Dorsolateral prefrontal cortex (tissue), 122 donors: ENCODE measurements at places on chromosomes 5 and 9.

GRCh38 chr5:139859013-139859412 lies 63.4 kb downstream of the PSD2 start:
- DNase-seq: no peak

DNA sequence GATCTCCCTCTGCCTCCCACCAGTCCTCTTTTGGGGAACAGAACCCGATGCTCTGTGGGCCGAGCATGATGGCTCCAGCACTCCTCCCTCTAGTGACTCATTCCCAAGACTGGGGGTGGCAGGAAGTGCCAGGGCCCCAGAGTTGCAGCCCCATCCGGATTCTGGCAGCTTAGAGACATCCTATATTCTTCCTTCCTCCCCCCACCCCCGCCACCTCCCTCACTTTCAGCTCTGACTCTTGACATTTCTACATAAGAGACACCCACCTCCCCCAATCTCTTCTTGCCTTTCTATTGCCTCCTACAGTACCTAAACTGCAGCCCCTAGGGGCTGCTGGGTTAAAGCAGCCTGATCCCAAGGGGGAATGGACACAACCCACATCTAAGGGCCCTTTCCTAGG lies 47.1 kb upstream of the MATR3 start:
- no peak for DNase-seq

- DNase-seq: no peak
Measured at GRCh38 chr5:107826311-107827000, 155.7 kb upstream of the EFNA5 start.

GRCh38 chr5:56856541-56857178 lies 41.3 kb downstream of the MAP3K1 start:
- DNase-seq: no peak

DNA sequence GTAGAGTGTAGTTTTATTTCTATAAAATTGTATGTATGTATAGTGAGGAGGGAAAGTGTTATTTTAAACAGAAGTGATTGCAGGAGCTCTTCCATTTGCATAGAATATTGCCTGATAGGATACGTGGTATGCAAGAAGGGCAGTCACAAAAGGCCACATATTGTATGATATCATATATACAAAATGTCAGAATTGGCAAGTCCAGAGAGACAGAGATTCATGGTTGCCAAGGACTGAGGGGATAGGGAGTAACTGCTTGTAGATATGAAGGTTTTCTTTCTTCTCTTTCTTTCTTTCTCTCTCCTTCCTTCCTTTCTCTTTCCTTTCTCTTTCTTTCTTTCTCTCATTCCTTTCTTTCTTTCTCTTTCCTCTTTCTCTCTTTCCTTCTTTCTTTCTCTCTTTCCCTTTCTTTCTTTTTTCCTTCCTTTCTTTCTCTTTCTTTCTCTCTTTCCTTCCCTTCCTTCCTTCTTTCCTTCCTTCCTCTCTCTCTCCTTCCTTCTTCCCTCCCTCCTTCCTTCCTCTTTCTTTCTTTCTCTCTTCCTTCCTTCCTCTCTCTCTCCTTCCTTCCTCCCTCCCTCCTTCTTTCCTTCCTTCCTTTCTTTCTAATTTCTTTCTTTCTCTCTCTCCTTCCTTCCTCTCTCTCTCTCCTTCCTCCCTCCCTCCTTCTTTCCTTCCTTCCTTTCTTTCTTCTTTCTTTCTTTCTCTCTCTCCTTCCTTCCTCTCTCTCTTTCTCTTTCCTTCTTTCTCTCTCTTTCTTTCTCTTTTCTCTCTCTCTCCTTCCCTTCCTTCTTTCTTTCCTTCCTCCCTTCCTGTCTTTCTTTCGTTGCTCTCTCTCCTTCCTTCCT lies 24.5 kb upstream of the WDR38 start:
- DNase-seq: no peak

DNA sequence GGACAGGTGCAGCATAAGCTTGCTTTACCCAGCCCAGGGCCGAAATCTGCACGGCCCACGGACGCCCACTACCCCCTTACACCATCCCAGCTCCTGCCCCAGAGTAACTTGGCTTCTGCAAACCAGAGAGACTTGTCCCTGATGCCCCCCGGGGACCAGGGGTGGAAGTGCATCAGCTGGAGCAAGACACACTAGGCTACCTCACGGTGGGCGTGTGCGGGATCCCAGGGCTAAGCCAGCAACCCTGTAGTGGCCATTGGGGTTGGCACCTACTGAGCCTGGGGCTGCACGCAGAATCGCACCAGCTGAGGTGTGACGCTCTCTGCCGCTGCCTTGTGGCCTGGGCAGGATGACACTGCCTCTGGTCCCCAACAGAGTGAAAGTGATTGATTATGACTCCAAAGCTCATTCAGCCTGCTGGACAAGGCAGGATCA lies 6.1 kb upstream of the ZNF79 start:
- no peak for DNase-seq

GRCh38 chr5:96905864-96906263 lies 29.6 kb downstream of the ERAP2 start:
- no peak for DNase-seq

- no peak for DNase-seq
Measured at GRCh38 chr9:135160862-135161261, 73.4 kb downstream of the OLFM1 start.

DNA sequence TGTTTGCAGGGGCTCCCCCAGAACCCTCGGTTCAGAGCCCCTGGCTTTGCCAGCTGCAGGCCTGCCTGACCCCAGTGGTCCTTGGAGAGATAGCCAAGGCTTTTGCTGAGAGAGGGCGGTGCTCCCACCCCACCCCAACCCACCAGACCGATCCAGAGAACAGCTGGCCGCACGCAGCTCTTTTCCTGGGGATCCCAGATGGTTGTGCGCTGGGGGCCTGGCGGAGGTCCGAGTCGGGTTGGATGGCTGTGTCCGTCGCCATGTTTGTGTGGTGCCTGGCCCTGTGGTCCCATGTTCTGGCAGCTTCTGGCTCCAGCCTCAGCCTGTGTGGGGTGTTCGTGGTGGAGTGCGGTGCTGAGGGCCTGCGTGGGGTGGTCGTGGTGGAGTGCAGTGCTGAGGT lies 97.5 kb downstream of the RXRA start:
- DNase-seq: no peak

- no peak for DNase-seq
Measured at GRCh38 chr9:95134457-95134881, 183.0 kb downstream of the FANCC start.

GRCh38 chr9:81080900-81081299 lies 608.4 kb downstream of the TLE1 start:
- DNase-seq: no peak

DNA sequence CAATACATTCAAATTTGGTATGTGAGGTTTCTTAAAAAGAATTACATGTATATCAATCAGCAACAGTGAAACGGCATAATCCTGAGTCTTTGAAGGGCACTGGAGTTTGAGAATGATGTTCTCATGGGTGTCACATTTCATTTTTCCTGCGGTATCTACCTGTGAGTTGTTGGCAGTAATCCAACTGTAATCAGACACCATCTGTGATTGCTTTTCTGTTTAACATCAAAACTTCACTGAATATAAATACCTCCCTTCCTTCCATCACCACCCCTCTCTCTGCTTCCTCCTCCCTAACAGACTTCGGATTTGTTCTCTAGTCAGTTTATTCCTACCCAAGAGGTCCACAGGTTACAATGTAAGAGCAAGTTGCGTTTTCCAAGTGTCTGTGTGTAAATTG lies 275.2 kb upstream of the PCSK5 start:
- no peak for DNase-seq

GRCh38 chr9:108750661-108751215 lies 105.0 kb downstream of the ACTL7B start:
- no peak for DNase-seq

- no peak for DNase-seq
Measured at GRCh38 chr5:57741336-57741735, 258.7 kb upstream of the ACTBL2 start.

GRCh38 chr5:55387865-55388264 lies 80.1 kb downstream of the MTREX start:
- DNase-seq: no peak

GRCh38 chr9:7988644-7989280 lies 189.2 kb upstream of the DMAC1 start:
- DNase-seq: no peak

- no peak for DNase-seq
Measured at GRCh38 chr9:125810161-125810560, 63.0 kb downstream of the PBX3 start.

- DNase-seq: no peak
Measured at GRCh38 chr9:130138171-130138653, 34.0 kb upstream of the NCS1 start.
